ENCODE measurements at places on chromosomes 12 and 14.
A peak's percentile ranks its signal among the peaks of the same experiment; 100 is the strongest.

DNA sequence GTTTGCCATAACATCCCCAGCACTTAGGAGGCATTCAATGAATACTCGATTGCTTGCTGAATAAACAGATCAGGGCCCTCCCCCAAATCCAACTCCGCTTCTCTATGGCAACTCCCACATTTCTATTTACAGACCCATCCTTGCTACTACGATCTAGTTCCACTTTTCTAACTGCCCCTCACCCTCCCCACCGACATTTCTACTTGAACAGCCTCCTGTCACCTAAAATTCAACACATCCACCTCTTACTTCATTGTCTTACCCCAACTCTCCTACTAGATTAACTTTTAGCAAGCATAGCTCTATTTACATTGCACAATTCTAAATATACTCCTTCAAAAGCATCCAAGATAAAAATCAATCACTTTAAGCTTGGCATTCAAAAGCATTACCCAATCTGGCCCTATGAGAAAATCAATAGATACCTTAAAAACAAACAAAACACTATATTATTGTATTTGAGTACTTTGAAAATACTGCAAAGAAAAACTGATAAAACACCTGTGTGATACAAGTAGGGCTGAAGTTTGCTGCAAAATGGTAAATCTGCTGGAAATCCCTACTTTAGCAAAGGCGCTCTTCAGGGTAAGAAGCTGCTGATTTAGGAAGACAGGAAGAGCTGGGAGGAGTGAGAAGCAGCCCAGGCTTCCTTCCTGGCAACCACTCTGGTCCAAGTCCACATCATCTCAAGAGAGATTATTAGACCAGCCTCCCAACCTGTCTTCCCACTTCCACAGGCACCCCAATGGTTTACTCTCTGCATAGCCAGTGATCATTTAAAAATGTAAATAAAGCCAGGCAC lies 96.4 kb downstream of the HECTD4 start:
- no peak for DNase-seq

DNA sequence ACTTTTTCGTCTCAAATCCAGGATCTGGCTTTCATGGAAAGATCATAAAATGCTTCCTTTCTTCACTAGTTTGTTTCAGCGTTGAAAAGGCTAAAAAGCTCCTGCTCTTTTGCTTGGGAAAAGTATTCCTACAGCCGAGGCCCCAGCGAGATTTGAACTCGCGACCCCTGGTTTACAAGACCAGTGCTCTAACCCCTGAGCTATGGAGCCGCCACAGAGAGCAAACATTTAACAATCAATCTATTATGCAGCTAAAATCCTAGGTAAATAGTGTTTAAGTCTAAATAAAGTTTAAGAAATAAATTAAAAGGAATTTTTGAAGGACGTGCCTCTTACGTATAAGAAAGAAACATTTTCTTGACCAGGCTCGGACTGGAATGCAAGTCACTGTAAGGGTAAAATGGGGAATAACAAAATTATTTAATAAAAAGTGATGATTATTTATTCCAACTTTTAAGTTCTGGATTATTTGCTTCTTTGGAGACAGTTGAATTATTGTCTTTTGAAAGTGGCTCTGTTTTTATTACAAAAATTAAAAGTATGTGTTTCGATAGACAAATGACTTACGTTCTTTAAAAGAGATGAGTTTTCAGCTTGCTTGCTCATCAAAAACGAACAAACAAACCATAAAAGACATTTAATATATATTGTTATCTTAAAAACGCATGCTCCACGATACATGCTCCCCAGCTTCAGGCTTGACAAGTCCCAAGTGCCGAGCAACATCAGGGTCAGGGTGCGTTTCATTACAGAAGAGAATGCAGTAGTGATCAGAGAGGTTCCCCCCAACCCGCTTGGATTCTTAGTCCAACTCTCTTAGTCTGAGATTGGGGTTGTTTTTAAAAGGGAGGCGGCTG lies 10.2 kb downstream of the OR6S1 start:
- DNase-seq = no peak

DNA sequence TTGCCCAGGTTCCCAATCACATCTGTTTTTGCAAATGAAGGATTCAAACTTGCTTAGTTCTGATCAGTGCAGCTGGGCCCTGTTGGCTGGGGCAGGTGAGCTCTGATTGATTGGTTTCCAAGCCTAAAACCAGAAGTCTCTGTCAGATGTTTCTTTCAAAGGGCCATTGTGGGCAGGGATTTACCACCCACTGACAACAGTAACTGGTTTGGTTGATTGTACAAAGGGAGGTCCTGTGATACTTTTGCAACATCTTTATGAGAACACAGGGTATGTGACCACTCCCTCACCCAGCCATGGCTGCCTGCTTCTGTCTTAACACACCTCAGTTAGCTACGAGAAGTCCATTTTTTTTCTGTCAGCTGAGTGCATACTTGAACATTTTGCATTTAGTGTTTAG lies 184.1 kb downstream of the FLRT2 start:
- DNase-seq = no peak

- DNase-seq = no peak
These were observed 42.5 kb downstream of the SPTLC2 start for GRCh38 chr14:77573964-77574363.

DNA sequence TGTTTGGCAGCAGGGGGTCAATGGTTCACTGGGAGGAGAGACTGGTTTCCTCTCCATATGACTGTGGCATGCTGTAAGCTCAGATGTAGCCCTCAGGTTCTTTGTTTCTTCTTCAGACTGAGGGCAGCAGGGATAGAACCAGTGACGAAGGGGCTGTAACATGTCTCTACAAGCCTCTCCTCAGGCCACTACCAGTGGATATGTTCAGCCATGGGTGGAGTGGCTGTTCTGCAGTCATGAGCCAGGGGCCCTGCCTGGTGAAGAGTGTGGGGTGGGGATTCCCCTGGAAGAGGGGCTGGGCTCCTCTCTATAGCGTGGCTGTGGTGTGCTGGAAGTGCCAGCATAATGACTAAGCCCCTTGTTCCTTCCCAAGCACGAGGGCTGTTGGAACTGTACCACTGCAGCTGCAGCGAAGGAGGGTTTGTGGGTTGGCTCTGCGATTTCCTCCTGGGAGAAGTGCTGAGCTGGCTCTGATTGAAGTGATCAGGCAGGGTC lies 55.8 kb downstream of the CMAS start:
- DNase-seq = no peak

- no peak for DNase-seq
These were observed 6.5 kb downstream of the JDP2 start for GRCh38 chr14:75434138-75434889.

DNA sequence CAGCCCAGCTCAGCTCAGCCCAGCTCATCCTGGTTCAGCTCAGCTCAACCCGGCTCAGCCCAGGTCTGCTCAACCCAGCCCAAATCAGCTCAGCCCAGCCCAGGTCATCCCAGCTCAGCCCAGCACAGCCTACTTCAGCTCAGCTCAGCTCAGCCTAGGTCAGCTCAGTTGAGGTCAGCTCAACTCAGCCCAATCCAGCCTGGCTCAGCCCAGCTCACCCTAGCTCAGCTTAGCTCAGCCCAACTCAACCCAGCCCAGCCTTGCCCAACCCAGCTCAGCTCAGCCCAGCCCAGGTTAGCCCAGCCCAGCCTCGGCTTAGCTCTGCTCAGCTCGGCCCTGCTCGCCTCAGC lies 332.3 kb downstream of the TMEM121 start:
- DNase-seq = no peak

DNA sequence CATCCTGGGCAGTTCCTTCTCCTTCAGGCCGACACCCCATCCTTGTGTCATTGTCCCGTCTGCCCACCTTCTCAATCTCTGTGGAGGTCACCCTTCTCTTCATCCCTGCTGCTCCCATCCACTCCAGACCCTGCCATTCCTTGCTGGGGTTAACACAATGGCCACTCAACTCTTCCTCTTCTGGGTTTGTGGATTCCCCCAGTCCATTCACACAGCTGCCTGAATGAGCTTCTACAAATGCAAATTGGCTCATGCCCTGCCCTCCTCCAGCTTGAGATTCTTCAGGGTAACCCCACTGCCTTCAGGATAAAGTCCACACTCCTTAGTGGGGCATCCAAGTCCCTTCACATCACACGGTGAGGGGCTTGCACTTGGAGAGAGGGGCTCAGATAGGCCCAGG lies 17.2 kb upstream of the PRMT8 start:
- no peak for DNase-seq

DNA sequence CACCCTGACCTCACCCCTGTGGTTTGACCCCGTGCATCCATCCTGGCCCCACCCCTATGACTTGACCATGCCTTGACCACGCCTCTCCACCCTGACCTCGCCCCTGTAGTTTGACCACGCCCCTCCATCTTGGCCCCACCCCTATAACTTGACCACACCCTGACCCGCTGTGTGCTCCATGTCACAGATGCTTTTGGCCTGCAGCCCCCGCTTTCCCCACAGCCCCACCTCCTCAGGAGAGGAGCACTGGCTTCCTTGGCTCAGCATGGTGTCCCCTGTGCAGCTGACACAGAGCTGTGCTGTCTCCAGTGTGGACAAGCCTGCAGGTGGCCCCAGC lies 269.9 kb upstream of the SFSWAP start:
- DNase-seq = no peak

- DNase-seq = no peak
These were observed 26.2 kb upstream of the ARHGAP5 start for GRCh38 chr14:32050878-32051277.

- peak; percentile 35 for DNase-seq
These were observed 22.1 kb upstream of the ITPK1 start for GRCh38 chr14:93137864-93138263.

- no peak for DNase-seq
These were observed 18.0 kb upstream of the PARP11 start for GRCh38 chr12:3891201-3891600.

DNA sequence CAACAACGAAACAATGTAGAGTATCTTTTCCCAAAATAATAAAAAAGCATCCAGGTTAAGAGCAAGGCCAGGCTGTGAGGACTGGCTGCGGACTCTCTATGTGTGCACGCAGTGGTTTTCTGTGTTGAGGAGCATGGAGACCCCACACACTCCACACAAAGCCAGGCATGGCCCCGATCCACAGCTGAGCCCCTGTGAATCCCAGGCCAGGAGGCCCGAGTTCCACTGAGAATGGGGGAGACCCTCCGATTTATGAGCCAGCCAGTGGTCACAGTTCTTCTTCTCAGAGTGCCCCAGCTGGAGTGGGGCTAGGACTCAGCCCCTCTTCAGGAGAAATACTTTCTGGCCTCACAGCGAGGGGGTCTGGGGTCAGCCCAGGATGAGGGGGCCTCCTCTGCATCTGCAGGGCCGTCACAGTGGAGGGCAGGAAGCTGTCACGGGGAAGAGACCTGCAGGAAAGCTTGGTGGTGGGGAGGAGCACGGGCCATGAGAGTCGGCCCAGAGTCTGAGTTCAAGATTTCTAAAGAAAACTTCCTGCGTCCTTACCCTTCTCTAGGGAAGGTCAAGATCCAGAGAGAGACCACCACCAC lies 20.1 kb downstream of the NCKAP5L start:
- no peak for DNase-seq

DNA sequence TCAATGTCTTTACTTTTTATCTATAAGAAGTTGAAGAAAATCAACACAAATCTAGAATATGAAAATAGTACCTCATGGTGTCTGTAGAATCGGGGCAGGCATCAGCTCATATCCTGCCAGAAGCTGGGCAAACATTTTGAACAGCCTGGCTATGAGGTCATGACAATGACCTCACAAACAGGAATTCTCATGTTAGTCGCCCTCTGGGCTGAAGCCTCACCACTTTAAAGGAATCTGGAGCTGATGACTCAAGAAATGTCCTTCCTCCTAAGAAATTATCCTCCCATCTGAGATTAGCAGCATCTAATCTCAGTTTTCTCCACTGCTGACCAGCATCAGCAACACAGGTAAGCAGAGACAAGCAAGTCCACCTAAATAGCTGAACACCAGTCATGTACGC lies 27.1 kb downstream of the CLIP1 start:
- DNase-seq = no peak

DNA sequence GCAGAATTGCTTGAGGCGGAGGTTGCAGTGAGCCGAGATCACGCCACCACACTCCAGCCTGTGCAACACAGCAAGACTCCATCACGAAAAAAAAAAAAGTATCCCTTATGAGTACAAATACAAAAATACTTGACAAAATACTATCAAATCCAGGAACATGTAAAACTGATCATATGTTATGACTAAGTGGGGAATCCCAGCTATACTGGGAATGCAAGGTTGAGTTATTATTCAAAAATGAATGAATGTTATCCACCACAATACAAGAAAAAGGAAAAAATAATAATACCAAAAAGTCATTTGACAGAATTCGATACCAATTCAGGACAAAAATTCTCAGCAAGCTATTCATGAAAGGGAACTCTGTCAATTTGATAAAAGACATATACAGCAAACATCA lies 32.6 kb downstream of the MOK start:
- no peak for DNase-seq

GRCh38 chr12:131835616-131836171 lies 7.5 kb downstream of the MMP17 start:
- no peak for DNase-seq

DNA sequence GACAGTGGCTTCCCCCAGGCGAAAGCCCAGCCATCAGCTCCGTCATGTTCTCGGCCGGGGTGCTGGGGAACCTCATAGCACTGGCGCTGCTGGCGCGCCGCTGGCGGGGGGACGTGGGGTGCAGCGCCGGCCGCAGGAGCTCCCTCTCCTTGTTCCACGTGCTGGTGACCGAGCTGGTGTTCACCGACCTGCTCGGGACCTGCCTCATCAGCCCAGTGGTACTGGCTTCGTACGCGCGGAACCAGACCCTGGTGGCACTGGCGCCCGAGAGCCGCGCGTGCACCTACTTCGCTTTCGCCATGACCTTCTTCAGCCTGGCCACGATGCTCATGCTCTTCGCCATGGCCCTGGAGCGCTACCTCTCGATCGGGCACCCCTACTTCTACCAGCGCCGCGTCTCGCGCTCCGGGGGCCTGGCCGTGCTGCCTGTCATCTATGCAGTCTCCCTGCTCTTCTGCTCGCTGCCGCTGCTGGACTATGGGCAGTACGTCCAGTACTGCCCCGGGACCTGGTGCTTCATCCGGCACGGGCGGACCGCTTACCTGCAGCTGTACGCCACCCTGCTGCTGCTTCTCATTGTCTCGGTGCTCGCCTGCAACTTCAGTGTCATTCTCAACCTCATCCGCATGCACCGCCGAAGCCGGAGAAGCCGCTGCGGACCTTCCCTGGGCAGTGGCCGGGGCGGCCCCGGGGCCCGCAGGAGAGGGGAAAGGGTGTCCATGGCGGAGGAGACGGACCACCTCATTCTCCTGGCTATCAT lies 663 bp downstream of the PTGER2 start:
- DNase-seq = no peak

DNA sequence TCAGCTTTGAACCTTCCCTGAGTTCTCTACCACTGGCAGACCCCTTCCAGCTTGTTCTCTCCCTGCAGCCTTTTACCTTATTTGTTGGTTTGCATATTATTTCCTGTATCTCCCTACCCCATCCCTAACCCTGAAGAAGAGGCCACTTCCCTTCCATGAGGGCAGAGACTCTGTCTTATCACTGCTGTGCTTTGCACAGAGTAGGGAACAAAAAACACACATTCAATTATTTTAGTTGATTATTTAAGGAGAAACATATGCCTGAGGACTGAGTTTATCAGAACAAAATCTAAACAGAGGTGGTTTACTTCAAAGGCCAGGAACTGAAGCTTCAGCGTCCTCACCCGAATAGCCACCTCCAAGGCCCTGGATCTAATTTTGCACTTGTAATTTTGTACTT lies 111.7 kb upstream of the RFLNA start:
- DNase-seq = no peak
